ENCODE measurements at places on chromosomes 2 and 18.

DNA sequence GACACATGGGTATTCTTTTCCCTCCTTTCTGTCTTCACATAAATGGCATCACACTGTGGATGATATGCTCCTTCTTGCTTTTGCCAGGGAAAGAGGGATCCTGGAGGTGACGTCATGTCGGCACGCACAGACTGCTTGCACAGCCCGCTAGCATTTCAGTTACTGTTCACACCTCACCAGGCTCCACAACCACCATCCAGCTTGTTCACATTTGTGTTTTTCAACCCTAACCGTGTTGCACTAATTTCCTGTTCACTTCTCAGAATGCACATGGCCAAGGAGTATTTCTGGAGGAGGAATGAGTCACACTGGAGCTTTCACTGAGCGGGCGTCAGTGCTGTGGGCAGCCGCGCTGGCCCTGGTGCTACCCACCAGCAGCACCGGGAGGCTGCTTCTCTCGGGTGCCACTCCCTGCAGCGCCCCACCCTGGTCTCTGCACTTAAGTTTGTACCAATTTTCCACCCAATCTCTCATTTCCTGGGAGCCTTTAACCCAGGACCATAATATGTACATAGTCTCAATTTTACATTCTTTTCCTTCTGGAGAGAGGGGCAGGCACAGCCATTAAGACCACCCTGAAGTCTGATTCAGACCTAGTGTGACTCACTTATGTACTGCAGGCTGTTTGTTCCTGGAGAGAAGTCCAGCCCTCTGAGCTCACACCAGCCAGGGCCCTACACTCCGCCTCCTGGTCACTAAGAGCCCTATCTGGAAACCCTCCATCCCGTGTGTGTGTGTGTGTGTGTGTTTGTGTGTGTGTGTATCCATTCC is 65.1 kb downstream of the MBP start:
- DNase-seq, result peak; percentile 76

DNA sequence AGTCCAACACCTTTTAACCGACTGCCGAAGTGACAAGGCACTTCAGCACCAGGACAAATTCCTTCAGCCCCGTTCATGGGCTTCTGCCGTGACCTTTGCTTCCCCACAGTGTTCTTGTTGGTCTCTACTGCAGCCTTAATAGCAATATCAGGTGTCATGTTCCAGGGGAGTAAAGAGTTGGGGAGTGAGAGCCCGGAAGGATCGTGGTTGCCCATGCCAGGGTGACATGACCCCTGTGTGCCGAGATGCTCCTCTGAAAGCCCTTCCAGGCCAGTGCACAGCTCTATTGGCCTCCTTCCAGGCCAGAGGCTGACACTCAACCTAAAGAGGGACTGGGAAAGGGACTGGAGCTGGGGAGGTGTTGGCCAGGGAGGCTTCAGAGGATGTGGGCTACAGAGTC is 279.2 kb downstream of the CYRIA start:
- no peak for DNase-seq

DNA sequence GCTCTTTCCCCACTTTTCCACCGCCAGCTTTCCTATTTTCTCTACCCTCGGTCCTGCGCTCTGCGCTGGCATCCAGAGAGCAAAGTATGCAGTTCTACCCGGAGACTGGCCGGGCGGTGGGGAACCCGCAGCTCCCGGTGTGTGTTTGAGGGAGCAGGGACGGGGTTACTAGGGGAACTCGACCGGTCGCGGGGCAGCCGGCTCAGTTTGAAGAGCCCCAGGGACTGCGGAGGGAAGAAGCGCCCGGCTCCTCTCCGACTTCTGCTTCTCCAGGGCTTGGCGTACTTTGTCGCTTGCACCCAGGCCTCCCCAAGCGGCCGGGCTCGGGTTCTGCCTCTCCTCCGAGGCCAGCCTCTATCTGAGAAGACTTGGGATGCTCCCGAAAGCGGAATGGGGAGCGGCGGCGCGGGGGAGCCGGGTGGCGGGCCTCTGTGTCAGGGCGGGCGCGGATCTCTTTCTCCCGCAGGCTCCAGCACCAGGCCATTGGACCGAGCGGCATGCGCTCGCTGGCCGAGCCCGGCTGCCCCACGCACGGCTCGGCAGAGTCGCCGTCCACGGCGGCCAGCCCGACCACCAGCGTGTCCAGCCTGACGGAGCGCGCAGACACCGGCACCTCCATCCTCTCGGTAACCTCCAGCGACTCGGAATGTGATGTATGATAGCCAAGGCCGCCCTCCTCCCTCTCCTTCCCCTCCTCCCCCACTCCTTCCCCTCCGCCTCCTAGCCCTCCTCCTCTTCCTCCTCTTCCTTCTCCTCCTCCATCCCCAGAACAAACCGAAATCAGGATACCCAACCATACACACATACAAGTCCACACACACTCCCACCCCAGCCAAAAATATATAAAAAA is 2.8 kb downstream of the SIX3 start:
- DNase-seq, result no peak

GRCh38 chr2:171553236-171553635 is 31.0 kb downstream of the CYBRD1 start:
- no peak for DNase-seq

- peak; percentile 57 for DNase-seq
Observed at GRCh38 chr2:8154936-8155335, 526.9 kb upstream of the ID2 start.

DNA sequence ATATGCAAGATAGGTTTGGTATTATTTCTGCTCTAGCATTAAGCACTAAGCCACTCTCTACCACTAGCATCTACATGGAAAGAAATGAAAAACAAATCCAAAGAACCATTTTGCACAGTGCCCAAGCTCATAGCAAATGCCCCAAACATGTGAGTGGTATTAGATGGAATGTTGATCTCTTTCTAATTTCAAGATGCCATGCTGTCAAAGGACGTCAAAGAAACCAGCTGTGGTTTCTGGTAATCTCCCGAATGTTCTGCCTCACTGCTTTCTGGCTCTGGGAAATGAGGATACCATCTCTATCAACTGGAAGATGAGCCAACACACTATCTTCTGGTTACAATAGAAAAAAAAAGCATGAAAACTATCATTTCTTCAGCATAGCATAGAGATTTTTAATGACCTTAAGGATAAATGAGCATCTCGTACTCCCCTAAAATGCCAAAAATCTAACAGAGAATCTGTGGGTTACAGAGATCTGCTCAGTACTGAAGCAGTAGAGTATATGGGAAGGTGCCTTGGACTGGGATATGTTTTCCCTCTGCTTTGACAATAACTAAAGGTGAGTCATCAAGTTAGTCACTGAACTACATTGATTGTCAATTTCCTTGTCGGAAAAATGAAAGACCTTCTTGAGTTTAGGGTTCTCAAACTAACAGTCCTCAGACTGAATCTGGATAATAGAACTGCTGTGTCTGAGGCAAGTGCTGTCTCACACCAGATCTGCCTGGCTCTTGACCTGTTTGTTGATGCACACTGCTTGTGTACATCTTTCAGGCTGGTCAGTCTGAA is 244.8 kb upstream of the NCKAP5 start:
- DNase-seq, result no peak

- DNase-seq, result no peak
Observed at GRCh38 chr2:127104166-127104660, 2.7 kb downstream of the BIN1 start.

DNA sequence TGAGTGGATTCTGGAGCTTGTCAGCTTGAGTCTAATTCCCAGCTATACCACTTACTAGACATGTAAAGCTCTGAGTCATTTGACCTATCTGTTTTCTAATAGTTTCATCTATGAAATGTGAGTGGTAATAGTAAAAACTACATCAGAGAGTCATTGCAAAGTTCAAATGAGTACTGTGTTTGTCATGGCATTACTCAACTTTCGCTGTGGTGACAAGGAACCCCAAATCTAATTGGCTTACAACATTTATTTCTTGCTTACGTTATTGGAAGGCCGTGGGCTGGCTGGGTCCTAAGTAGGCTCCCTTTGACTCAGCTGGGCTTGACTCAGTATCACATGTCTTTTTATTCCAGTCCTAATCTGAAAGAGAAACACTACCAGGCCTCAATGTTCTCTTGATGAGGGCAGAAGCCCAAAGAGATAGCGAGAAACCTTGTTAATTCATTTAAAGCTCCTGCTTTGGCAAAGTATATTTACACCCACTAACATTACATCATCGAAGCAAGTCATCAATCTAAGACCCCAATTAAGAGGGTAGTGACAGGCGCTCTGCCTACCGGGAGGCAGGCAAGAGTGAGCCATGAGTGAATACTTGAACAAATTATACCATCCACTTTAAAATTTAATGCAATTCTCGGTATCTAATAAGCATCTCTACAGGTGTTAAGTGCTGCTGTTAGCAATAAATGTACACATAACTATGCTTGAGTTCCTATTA is 431.8 kb upstream of the SPHKAP start:
- peak; percentile 8 for DNase-seq

GRCh38 chr2:180655842-180656454 is 324.5 kb upstream of the UBE2E3 start:
- DNase-seq, result no peak

All from activated CD4-positive, alpha-beta T cell treated with anti-CD3 and anti-CD28 coated beads for 48 hours (primary cell).